NCI-H1092 treated with DMSO at 0.1 percent for 48 hours (cell line): ENCODE measurements at places on chromosomes 4 and X.

DNA sequence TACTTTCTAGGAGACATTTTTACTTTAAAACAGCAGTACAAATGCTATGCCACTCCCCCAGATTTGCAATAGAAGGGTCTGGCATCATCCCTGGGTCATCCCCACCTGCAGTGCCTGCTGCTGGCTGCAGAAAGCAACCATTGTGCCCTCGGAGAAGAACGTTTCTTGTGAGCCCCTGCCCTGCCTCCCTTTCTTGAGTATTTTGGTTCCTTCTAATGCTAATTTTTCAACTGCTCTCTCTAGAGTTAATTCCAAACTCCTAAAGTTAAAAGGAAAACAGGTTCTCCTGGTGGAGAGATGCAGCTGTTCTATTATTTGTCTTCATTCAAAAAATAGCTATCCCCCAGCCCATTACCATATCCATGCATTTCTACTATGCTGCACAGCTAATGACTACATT, 107.1 kb downstream of the IDS start:
- no peak for DNase-seq

- no peak for DNase-seq
These were observed 236.1 kb upstream of the EDNRA start for GRCh38 chr4:147244786-147245185.

- no peak for DNase-seq
These were observed 50.7 kb downstream of the SNX12 start for GRCh38 chrX:71017396-71017939.

DNA sequence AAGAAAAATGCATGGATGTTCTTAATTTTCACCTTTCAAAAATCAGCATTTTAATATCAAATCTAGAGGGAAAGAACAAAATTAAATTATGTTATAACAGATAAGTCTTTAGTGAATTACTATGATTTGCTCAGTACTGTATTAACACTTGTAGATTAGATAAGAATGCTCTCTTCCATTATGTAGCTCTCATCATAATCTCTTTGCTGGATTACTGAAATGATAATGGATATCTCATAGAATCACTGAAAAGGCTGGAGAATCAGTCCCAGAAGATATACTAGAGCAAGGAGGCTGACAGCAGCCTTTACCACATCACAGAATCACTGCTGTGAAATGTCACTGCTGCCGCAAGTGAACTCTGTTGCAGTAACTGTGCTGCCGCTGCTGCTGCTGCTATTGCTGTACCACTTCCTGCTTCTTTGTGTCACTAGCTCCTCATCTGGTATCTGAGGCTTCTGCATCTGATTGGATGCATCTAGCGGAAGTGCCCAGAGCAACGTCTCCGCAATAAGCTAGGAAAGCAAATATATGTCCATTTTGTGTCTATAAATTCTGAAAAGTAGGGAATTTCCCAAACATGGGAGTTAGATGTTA, 738.2 kb downstream of the ADGRL3 start:
- no peak for DNase-seq

- DNase-seq = no peak
These were observed 585.8 kb upstream of the FAT1 start for GRCh38 chr4:187309456-187309855.

DNA sequence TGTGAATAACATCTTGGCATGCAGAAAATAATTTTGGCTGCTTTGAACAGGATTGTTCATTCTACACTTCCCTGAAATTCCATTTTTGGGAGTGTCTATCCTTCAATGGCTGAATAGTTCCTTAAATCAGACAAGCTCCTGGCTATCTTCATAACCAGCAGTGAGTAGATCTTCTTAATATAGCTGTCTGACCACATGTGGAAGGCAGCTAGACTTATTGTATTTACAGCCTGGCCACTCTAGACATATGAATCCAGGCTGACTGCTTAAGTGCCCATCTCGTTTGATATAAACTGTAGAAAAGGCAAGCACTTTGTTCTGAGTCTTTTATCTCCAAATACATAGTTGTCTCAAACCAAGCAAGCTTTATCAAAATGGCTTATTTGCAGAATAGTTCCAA, 40.0 kb downstream of the PWWP3B start:
- no peak for DNase-seq

GRCh38 chrX:48989483-48989882, 12.6 kb downstream of the GRIPAP1 start:
- DNase-seq = no peak

GRCh38 chr4:158778156-158778711, 9.4 kb downstream of the FNIP2 start:
- DNase-seq = no peak
